ENCODE measurements at places on chromosomes 3 and 15.

DNA sequence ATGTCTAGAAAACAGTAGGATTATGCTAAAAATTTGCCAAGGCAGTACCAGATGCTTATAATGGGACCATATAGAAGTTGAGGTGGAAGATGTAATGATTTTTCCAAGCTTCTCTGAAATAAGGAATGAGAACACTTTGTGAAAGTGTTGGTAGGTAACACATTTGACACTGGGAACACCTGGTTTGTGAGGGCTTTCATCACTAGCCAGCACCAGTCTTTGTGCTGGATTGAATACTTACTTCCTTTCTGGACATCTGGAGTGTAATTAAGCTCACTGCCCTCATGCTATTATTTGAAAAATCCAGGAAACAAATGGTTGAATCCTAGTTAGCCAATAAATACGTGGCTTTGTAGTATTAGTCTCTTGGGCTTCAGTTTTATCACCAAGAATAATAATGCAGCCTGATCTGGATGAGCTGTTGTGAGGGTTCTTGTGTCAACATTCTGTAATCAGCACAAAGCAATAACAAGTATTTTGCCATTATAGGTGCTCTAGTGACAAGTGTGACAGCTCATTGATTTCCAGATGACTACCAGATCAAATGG lies 12.9 kb downstream of the CCDC80 start:
- no peak for DNase-seq

DNA sequence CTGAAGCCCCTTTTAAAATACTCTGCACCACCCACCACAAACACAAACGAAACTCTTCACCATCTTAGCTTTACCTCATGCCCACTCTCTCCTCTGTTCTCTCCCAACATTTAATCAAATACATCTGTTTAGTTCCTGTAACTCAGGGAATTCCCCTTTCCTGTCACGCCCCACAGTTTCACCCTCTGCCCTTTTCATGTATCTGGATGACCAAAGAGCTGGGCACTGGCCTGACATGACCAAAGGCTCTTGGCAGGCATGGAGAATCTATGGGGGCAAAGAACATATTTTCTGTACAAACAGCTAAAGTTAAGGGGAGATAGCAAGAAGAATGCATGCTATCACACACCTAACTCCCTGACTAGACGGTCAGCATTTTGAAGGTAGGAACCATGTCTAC lies 270.0 kb downstream of the TBL1XR1 start:
- DNase-seq, result no peak

DNA sequence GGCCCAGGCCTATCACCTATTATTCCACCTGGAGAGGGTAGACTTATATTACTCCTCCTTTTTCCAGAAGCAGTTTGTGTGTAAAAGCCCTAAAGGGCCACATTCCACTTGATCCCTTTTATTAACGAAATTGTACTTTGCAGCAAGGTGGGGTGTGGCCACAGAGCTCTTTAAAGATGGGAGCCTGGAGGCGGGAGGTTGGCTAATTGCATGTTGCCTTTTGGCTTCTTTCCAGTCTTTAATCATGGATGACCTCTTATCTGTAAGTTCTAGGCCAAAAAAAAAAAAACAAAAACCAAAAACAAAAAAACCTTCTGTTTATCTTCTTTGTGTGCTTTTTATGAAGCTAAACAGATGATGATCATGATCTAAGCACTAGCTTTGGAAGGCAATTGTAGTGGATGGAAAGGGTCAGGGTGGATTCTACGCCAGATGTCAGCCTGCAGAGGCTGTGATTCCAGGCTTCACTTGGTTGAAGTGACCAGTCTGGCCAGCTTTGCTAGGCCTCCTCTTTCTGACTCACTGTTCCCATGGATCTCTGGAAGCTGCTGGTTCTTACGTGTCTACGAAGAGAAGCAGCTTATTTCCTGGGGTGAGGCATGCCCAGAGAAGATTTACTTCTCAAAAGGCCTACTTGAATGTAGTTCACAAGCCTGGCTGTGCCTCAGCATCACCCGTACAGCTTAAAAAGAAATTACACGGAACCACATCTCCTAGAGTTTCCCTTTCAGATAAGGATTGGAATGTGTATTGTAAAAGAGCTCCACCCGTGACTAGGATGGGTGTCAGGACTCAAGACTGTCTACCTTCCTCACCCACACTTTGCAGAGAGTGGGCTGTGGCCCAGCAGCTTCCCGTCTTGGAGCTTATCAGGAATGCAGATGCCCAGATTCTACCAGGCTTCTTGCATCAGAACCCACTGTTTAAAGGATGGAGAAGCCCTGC lies 330.9 kb upstream of the C2CD4B start:
- DNase-seq, result peak; percentile 97

DNA sequence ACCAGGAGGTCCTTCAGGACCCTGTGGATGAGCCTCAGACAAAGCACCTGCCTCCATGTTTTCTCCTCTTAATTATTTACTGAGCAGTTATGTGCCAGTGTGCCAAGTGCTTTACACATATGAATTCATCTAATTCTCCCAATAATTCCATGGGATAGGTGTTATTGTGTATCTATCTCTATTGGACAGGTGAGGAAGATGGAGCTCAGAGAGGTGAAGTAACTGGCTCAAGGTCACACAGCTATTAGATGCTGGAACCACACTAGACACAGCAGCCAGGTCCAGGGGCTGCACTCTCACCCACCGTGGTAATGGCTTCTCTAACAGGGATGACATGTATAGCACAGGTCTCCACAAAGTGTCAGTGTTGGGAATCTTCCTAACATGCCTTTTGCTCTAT lies 70.2 kb downstream of the TLE3 start:
- no peak for DNase-seq

DNA sequence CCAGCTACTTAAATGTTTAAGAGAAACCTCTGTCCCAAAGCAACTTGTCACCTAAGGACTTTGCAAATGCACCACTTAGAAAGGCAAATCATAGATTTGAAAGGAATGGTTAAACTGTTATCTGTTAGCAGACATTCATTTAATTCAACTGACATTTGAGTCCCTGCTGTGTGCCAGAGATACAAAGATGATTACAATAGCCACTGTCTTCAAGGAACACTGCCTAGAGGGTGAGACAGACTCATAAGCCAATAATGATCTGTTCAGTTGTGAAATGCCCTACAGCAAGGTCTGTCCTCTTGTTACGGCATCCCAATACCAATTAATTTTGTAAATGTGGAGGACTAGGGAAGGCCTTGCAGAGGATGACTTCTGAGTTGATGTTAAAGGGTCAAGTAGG lies 113.1 kb downstream of the ATG7 start:
- peak; percentile 25 for DNase-seq

DNA sequence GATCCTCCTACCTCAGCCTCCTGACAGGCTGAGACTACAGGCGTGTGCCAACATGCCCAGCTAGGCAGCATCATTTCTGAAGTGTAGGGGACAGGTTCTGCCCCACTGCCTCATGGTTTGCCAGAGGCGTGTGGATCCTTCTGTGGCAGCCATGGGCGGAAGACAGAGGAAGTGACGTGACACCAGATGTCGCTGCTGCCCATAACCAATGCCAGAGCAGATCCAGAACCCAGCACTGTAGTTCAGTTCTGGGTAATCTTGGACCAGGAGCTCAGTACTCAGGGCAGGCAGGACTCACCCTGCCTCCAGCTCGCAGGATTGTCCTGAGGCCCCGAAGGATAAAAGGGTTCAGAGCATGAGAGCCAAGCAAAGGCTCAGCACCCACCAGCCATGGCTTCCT lies 8.2 kb downstream of the RBPMS2 start:
- DNase-seq, result no peak

- peak; percentile 55 for DNase-seq
Observed at GRCh38 chr3:196537319-196537984, 22.3 kb upstream of the SMCO1 start.

- DNase-seq, result no peak
Observed at GRCh38 chr3:180093535-180093934, 56.8 kb upstream of the PEX5L start.

DNA sequence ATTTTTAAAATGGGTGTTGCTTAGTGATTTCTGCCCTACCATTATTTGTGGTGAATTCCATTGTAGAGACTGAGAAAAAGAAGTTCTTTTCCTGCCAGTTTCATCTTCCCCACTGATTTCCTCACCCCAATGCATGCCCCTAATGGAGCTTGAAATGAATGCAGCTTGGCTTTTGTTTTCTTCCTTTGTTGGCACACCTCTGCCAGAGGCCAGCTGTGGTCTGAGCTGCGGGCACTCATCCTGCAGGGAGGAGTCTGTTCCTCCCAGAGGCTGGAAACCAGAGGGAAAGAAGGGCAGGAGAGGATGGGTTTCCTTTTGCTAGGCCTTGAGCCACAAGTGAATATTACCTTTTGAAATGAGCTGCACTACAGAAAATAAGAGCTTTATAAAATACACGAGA lies 9.3 kb upstream of the ST8SIA2 start:
- DNase-seq, result no peak

DNA sequence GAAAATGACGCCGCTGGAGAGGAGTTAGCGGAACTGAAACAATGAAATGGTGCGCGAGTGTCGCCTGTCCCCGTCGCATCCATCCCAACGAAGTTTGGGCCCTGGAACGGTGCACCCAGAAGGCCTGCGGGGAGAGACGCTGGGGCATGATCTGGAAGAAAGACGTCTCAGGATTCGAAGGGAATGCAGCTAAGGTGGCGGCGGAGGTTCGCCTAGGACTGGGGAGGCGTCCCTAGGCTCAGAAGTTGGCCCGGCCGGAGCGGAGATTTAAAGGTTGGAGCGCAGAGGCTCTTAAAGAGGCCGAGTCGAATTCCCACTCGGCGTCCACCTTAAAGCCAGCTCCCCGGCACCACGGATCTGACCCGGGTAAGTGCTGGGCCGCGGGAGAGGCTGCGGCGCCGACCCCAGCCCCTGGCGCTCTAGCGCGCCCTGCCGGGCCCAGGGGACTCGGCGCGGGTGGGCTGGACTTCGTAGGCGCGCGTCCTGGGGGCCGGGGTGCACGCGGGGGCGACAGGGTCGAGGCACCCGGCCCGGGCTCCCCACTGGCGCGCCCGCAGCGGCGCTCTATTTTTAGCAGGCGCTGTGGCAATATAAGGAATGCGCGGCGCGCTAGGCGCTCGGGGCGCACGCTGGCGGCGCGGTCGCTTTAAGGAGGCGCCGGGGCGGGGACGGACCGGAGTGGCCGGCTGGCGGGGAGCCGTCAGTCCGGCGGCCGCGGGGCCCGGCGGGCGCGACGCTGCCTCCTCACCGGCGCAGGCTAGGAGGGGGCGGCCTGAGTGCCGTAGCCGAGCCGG lies at the start of gene MRAS:
Gene MRAS (plus strand): TSS at position 620 of the 794 bp plus-strand sequence. CDS start 24,305 bp downstream, outside the sequence.
- DNase-seq, result peak; percentile 95

- no peak for DNase-seq
Observed at GRCh38 chr3:134617608-134618477, 33.0 kb downstream of the KY start.

GRCh38 chr15:84921121-84921520 lies 36.7 kb downstream of the SLC28A1 start:
- DNase-seq, result peak; percentile 88

GRCh38 chr3:56322862-56323261 lies 145.4 kb downstream of the ERC2 start:
- DNase-seq, result no peak
